ENCODE measurements at places on chromosomes 12 and 14.

DNA sequence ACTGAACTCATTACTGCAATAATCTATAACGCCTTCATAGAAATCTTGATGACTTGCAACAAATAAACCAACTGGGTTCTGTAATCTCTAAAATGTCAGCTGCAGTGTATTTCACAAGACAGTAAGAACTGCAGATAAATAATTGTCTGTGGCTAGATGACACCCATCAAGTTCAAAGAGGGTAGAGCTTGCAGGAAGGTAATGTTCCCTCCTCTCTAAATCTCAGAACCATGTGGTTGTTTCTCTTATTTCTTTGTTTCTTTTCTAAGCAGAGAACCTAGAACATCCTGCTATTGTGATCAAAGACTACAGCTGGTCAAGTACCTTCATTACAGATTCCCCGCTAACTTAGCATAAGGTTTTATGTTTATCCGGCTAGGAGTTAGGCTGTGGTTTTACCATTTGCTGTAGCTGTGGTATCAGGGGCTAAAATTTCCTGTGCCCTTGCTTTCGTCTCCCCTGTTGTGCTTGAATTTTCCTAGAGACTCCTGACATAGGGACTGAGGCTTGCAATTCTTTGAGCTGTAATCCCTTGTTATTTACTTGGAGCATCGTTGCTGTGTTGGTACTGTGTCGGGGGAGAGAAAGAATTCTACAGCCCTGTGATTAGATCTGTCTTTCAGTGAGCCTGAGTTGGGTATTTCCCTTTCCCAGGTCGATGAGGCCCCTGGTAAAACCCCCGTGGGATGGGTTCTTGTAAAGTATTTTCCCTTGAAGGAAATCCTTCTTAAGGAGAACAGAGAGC, 253.1 kb upstream of the BTG1 start:
- no peak for DNase-seq

DNA sequence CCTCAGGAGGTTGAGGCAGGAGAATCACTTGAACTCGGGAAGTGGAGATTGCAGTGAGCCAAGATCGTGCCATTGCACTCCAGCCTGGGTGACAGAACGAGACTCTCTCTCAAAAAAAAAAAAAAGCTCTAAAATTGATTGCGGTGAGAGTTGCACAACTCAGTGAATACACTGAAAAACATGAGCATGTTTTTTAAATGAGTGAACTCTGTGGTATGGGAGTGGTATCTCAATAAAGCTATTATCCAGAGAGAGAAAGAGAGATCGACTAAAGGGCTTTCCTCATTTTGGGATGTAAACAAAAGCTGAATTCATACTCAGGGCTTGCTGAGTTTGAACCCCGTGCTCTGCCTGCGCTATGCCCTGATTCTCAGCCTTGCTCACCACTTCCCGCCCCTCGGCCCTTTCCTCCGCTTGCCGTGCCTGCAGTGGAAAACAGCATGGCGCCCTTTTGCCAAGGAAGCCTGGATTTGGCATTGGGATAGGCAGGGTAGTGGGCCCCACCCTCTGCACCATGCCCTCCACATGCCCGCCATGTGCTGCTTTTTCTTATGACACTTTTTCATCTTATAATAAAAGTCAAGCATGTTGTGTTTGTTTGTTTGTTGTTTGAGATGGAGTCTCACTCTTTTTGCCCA, 102.5 kb downstream of the LGMN start:
- DNase-seq, result no peak

- no peak for DNase-seq
Observed at GRCh38 chr14:72049462-72049861, 117.2 kb downstream of the RGS6 start.

DNA sequence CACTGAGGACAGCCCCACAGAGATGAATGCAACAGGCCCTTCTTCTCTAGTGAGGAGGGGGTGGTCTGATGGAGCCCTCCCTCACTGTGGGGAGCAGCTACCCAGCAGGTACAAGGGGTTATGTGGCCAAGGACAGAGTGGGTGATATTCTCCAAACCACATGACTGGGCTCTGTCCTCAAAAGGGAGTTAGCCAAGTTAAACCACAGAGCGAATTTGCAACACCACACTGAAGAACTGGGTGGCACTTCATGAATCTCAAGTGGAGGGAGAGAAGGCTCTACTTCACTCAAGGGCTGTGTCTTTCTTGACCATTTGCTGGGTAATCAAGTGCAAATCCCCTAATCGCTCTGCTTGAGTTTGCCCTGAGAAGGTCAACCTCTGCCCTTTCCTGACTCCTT, 12.5 kb downstream of the GPR68 start:
- DNase-seq, result no peak

GRCh38 chr12:107610021-107610859, 75.4 kb upstream of the PWP1 start:
- no peak for DNase-seq

DNA sequence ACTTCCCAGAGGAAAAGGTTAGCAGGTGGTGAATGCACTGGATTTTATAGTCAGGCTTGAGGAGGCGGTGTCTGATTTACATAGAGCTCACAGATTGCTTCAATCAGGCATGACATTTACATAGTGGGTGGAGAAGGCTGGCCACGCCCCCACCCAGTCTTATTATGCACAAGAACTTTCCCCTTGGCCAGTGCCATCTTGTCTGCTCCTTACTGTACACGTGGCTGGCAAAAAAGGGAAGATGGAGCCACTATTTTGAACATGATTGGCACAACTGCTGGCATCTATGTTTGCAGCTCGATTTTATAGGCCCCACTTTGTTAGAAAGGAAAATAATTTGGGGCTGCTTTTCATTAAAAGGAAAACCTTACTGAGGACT, 10.9 kb upstream of the LGMN start:
- DNase-seq, result no peak
